ENCODE measurements at places on chromosomes 12 and 14.
A peak's percentile ranks its signal among the peaks of the same experiment; 100 is the strongest.

DNA sequence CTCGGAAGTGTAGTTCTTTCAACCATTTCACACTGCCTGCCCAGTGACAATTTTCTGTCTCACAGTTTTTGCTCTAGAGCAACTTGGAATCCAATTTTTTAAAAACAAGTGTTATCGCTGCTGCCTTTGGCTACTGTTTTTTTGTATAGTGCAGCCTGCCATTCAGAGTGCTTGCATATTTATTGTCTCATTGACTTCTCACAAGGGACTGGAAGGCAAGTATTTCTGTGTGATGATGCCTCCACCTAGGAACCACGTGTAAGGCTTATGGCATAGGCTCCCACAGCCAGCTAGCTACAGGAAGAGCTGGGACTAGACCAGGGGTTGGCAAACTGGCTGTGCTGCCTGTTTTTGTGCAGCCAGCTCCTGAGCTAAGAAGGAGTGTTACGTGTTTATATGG lies 903 bp downstream of the PARPBP start:
- DNase-seq = no peak

DNA sequence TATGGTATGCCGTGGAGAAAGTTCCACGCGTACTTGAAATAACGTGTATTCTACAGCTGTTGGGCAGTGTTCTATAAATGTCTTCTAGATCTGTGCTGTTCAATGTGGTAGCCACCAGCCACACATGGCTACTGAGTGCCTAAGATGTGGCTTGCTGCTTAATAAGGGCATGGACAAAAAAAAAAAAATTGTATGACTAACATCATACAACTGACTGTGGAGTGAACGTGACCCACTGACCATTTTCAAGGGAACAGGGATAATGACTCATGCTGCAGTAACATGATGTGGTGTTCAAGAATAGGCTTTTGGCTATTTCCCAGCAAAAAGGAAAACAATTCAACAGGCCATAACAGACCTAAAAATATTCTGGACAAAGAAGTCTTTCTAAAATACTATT lies 13.0 kb downstream of the ATG14 start:
- DNase-seq = peak; percentile 95

GRCh38 chr14:92783813-92784431 lies 10.2 kb upstream of the GOLGA5 start:
- peak; percentile 68 for DNase-seq

GRCh38 chr14:78610994-78611393 lies 440.8 kb downstream of the NRXN3 start:
- no peak for DNase-seq

DNA sequence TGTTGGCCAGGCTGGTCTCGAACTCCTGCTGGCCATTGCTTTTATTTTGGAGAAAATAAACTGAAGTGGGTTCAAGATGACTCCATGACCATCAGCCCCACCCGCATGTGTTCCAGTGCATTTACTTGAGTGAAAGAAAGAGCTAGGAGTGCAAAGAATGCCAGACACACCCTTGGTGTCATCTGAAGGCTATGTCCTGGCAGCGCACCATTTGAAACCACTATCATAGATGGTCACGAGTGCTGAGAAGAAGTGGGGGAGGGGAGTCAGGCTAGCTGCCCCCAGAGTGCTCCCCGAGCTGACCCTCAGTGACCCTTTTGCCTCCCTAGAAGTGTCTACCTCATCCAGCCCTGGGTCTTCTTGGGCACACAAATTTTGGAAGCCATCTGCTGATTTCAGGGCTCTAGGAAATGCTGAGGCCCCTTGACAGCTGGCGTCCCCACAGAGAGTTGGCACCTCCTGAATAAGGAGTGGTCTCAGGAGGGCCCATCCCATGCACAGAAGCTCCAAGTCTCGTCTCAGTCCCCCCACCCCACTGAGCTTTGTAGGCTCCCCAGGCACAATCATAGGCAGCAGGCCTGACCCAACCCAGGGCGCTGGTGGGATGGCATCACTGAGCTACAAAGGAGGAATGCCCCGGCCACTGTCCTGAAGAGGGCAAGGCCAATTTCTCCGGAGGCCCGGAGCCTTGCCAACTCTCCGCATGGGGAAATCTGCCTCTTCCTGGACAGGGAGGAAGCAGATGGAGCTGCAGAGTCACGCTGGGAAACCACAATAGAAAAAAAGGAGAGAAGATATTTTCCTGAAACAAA lies 28.0 kb downstream of the PXN start:
- peak; percentile 85 for DNase-seq
